ENCODE measurements at places on chromosomes 1 and 21.

DNA sequence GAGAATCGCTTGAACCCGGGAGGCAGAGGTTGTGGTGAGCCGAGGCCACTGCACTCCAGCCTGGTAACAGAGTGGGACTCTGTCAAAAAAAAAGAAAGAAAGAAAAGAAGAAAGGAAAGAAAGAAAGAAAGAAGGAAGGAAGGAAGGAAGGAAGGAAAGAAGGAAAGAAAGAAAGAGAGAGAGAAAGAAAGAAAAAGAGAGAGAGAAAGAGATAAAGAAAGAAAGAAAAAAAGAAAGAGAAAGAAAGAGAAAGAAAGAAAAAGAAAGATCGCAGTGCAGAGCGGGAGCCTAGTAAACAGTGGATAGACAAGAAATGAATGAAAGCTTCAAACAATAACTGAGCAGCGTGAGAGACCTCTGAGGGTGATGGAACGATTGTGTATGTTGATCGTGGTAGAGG lies 20.6 kb upstream of the GRHL3 start:
- DNase-seq: no peak

- DNase-seq: no peak
These were observed 14.0 kb downstream of the KRTAP24-1 start for GRCh38 chr21:30268608-30269197.

GRCh38 chr1:38173848-38174247 lies 127.3 kb upstream of the POU3F1 start:
- DNase-seq: no peak

- DNase-seq: no peak
These were observed 19.2 kb downstream of the NFASC start for GRCh38 chr1:204889681-204890383.

GRCh38 chr1:18661404-18662285 lies 31.0 kb downstream of the PAX7 start:
- no peak for DNase-seq

GRCh38 chr21:41593051-41593759 lies 85.2 kb upstream of the TMPRSS2 start:
- DNase-seq: no peak

GRCh38 chr1:3541465-3541864 lies 69.8 kb downstream of the MEGF6 start:
- DNase-seq: no peak

GRCh38 chr1:60277269-60277668 lies 203.7 kb upstream of the C1orf87 start:
- DNase-seq: no peak

- no peak for DNase-seq
These were observed 37.9 kb downstream of the RLF start for GRCh38 chr1:40199126-40199525.

DNA sequence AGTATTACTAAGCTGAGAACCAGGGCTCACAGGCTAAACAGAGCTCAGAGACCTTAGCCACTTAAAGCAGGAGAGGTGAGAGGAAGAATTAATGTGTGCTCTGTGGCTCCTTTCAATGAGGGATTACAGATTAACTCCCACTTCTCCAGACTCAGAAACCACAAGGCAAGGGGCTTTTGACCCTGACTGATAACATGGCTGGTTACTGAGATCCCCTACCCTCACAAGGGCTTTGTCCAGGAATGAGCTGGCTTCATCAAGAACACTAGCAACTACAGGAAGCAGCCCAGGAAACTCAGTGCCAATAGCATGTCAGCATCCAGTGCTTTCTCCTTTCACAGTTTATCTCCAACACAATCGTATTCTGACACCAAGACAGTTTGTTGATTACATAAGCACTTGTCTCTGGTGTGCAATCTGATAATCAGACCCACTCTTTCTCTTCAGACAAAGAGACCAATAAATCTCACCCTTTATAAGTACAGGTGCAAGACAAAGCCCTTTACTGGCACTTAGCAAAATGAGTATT lies 38.8 kb downstream of the ERI3 start:
- no peak for DNase-seq

DNA sequence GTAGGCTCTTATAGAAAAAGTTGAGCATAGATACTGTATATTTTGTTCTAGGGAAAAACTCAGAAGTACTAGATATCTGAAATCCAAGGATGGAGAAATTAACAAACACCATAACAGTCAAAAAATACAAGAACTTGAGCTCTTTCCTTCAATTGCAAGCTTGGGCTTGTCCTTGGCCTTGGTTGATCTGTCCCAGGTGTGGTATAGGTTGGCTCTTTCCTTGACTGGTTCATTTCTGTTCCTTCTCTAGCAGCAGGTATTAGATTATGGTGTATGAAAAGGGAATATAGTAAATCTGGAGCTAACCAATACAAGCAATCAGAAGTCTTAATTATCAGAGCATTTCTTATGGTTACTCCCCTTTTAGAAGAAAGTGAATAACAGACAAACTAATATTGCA lies 198.6 kb downstream of the GPATCH2 start:
- no peak for DNase-seq

DNA sequence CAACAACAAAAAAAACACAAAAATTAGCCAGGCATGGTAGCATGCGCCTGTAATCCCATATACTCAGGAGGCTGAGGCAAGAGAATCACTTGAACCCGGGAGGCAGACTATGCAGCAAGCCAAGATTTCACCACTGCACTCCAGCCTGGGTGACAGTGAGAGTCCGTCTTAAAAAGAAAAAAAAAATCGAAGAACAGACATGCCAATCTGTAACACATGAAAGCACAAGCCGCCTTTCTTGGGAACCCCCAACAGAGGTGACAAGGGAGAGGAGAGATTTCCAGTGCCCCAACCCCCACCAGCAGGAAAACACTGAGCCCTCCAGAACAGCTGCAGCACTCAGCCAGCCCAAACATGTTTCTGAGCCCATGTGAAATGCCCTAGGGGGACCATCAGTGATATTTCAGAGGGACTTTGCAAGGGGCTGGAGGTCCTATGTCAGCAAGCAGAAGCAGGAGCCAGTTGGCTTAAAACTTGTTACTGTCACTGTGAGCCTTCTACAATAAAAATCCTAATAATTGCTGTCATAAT lies 14.2 kb upstream of the EFNA1 start:
- DNase-seq: no peak
